ENCODE measurements at places on chromosomes 1 and 21.

DNA sequence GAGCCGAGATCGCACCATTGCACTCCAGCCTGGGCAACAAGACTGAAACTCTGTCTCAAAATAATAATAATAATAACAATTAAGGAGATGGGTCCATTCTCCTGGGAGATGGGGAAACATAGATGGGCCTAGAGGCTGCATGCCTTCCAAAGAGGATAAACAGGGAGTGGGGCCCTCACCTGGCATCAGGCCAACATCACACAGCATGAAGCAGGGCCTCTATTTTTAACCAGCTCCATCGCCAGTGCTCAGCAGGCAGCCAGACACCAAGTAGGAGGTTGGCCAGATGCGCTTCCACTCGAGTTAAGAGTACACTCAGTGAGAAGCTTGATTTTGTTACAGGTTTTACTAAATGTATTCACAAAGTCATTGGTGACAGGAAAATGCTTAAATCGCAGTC lies 352.0 kb downstream of the RRAGC start:
- no peak for DNase-seq

DNA sequence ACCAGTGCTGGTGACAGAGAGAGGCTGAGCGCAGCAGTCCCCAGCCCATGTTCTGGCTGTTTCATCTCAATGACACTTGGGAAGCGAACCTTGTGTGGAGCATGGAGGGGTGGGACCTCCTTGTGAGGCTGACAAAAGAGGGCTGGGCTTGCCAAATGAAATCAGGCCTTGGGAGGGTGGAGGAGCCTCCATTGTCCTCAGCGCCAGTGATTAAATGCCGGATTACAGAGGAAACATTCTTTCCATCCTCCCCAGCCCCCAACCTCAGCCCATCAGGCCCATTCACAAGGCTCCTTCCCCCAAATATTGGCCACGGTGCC lies 63.3 kb upstream of the PAXBP1 start:
- no peak for DNase-seq

DNA sequence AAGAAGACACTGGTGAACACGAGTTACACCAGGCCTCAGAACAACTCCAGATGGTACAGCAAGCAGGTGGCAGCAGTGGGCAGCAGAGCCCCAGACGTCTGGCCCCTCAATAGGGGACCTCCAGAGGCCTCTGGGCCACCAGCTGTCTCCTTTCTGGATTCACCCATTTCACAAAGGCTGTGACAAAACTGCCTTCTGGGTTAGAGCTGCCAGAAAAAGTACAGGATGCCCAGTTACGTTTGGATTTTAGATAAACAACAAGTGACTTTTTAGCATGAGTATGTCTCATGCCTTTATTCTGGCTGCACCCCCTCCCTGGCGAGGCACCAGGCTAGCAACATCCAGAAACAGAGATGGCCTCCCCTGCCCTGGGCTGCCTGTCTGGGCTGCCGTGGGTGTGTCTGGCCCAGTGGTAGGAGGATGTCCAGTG lies 30.1 kb downstream of the ITPKB start:
- DNase-seq, result no peak

GRCh38 chr1:69688193-69688592 lies 120.5 kb downstream of the LRRC7 start:
- DNase-seq, result no peak

- DNase-seq, result no peak
These were observed 37.2 kb upstream of the SCCPDH start for GRCh38 chr1:246687002-246687401.

GRCh38 chr1:49416758-49417157 lies 607.0 kb downstream of the AGBL4 start:
- no peak for DNase-seq

Data from stimulated activated CD4-positive, alpha-beta T cell treated with anti-CD3 and anti-CD28 coated beads, TNF-alpha, amount 100 ng/mL, for 24 hours (primary cell).